Upper lobe of right lung (tissue), 1 donor: ENCODE measurements at places on chromosomes 1 and 21.

GRCh38 chr1:57860325-57860724 is 436.5 kb upstream of the DAB1 start:
- no peak for DNase-seq

GRCh38 chr1:228933753-228934152 is 198.5 kb downstream of the RHOU start:
- no peak for DNase-seq

DNA sequence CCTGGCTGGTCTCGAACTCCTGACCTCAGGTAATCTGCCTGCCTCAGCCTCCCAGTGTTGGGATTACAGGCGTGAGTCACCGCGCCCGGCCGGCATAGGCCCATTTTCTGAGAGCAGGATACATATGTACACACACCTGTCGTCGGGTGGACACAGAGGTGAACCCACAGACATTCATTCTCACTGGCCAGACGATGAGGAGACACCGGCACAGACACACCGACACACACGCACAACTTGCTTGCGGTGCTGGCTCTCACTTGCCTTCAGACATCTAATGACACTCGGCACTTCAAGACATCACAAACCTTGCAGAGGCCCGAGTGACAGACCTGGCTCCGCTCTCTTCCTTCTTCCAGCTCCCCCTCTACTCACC is 579 bp downstream of the PTCH2 start:
- peak; percentile 52 for DNase-seq

GRCh38 chr1:211975152-211975941 is 60.0 kb downstream of the INTS7 start:
- no peak for DNase-seq

DNA sequence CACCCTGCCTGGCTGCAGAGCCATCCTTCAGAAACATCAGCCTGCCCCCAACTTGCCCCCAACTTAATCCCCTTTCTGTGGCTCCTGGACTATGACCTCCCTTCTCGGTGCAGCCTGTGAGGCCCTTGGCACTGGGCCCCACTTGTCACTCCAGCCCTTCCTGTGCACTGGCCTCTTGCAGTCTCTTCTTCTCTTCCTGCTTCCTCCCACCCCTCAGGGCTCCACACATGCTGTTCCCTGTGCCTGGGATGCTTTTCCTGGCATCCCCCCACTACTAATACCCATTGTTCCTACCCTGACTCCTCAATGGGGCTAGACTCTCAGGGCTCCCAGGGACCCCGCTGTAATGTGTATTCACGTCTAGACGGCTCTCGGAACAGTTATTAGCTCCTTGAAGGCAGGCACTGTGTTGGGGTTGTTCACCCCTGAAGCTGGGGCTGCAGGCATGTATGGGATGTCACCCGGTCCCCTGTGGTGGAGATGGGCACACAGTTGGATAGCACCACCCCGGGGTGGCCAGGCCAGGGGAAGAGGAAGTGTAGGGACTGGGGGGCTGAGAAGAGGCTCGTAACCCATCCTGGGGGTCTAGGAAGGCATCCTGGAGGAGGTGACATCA is 4.5 kb downstream of the LDLRAD1 start:
- peak; percentile 44 for DNase-seq

GRCh38 chr1:176816232-176816631 is 348.3 kb downstream of the ASTN1 start:
- DNase-seq: no peak

DNA sequence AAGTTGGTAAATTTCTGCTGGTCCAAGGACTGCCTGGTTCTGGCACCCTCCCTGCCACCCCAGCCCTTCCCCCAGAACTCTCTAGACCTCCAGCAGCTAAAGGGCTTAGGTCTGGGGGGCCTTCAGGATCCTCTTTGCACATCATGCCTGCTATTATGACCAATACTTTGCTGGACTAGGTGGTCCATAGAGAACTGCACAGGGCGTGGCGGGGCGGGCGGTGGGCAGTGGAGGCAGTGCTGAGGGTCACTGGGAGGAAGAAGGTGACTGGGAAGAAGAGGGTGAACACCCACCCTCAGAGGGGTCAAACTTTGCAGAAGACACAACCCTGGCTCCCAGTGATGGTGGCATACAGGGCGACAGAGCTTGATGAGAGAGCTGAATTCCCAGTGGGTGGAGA is 18.2 kb downstream of the CDK18 start:
- DNase-seq: no peak

GRCh38 chr1:223037845-223038244 is 105.2 kb downstream of the TLR5 start:
- DNase-seq: no peak

DNA sequence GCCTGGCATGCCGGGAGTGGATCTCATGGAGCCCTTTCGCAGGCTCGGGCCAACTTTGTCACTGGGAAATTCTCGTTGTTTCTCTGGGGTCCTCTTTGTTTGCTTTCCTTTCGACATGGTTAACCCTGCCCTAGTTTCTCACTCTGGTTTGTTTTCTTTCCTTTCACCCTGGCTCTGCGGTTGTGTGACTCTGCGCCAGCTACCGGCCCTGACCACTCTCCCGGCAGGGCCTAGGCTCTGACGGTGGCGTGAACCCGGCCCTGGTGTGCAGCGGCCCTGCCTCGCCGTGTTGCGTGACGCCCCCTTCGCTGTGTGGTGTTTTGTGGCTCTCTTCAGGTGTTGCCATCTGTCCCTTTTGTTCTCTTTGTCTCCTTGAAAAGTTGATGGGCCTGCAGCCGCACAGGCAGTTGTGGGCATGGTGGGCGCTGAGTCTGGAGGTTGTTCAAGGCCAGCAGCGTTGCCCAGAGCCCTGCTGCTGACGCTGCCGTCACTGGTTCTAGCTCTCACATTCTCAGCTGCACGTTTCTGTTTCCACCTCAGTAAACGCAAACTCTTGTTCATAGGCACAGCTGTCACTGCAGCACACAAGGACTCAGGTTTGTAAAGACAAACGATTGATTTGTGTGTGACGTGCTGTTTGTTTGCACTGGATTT is 64.6 kb upstream of the DIP2A start:
- DNase-seq: no peak

DNA sequence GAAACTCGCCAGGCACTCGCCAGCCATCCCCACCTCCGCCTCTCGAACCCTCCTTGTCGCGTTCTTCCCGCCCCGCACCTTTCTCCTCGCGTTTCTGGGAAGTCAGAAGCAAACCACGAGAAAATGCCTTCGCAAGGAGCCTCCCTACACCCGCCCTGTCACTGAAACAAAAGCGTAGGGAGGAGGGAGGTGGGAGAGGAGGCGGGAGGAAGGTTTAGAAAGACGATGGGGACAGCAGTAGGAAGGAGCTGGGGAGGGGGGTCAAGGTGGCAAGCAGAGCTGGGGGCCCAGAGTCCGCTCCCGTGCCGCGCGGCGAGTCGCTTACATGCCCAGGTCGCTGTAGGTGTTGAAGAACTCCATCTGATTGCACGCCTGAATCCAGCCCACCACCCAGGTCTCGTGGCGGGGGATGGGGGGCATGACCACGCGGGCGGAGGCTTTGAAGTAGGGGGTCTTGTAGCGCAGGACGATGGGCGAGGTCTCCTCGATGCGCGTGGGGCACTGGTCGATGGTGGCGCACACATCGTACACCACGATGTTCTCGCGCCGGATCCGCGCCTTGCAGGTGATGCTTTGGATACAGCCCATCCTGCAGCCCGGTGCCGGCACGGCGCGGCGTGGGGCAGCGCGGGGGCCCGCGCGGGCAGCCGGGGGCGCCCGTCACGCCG is 1.0 kb downstream of the FAM78B start:
- DNase-seq: no peak

GRCh38 chr1:208069317-208069716 is 158.4 kb upstream of the CD34 start:
- DNase-seq: no peak

- no peak for DNase-seq
Measured at GRCh38 chr1:237814319-237814924, 76.3 kb downstream of the ZP4 start.

- no peak for DNase-seq
Measured at GRCh38 chr21:14687268-14687625, 141.1 kb upstream of the SAMSN1 start.

DNA sequence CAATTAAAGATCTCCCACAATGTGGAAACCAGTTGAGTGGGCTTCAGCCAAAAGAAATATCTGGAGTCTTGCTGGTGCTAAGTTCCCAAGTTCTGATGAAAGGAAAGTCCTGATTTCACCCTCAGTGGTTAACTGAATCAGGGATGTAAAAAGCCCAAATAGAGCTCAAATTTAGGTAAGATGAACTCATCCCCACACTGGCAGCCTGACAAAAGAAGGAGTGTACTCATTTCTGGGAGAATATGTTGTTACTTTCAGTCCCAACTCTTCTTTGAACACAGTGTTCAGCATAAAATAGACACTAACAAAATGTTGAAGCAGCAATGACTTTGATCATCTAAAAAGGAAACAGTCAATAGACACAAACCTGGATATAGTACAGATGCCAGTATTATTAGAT is 91.7 kb downstream of the CHRM3 start:
- no peak for DNase-seq

GRCh38 chr1:21669258-21670058 is at the start of gene RAP1GAP:
RAP1GAP (minus strand) TSS chr1:21669357; CDS start chr1:21620032, 49,325 bp downstream.
- peak; percentile 78 for DNase-seq

DNA sequence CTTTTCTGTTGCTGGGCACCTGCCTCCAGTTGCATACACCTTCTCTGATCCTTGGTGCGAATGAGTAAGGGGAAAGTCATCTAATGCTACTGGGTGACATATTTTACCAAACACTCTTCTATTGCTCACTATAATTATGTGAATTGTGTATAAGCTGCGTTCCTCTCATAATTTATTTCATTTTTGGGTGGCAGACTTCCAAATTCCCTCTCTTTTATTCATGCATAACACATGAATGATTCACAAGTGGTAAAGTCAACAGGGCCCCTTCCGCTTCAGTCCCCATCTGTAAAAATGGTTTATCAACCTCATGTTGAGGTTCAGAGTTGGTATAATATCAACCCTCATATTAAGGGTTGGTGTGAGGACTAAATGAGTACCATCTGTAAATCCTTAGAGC is 3.2 kb upstream of the QSOX1 start:
- DNase-seq: no peak

GRCh38 chr1:228030451-228031201 is 23.8 kb downstream of the WNT3A start:
- peak; percentile 56 for DNase-seq

DNA sequence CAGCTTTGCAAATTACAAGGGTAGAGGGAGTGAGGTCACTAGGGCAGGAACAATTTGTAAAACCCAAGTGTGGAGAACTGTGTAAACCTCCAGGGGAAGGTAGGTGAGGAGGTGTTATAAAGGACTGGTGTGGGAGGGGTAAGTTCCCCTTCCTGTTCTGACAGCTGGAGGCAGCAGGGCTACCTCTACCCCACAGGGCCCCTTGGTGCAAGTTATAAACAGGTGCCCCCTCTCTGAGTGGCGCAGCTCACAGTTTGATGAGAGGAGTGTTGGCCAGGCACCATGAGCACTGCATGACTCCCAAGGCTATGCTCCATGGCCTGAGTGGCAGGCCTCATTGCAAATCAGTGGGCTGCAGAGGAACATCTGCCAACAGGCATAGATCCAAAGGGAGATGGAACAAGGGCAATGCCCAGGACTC is 41.0 kb downstream of the MFSD2A start:
- DNase-seq: peak; percentile 17

DNA sequence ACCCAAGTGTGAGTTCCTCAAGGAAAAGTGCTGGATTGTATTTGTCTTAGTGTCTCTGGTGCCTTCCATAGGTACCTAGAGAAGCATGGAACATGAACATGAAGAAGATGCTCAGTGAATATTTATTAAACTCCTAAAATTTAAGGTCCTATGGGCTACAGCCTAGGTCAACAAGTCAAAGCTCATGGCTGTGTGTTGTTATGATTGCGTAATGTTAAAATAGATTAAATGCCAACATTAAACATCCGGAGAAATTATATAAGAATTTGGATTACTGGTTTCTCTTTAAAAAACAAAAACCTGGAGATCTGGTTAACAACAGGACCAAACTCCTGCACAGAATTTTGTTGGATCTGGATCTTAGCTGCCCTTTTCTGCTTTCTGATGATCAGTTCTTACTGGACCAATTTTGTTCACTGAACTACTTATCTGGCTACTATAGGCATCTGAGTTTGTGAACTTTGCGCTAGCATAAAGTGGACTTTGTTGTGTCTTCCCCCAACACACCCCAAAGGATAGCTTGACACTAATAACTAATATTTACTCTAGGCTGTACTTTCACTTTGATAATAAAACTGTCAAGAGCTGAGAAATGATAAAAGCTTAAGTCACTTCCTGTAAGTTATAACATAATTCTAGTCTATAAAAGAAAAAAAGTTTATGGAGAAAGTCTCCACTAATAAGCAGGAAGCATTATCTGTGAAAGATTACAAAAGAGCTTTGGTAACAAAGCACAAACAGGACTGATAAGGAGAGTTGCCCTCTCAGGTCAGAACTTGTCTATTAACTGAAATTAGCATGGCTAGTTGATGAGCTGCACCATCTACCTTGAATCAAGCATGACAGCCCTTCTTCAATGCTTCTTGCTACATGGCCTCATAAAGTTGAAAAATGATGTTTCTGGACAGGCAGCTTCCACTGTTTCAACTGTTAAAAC is 20.7 kb downstream of the F5 start:
- no peak for DNase-seq

DNA sequence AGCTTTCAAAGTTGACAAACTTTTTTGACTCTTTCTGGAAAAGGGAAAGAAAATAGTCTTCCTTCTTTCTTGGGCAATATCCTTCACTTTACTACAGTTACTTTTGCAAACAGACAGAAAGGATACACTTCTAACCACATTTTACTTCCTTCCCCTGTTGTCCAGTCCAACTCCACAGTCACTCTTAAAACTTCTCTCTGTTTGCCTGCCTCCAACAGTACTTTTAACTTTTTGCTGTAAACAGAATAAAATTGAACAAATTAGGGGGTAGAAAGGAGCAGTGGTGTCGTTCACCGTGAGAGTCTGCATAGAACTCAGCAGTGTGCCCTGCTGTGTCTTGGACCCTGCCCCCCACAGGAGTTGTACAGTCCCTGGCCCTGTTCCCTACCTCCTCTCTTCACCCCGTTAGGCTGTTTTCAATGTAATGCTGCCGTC is 160.8 kb upstream of the SGIP1 start:
- DNase-seq: no peak

DNA sequence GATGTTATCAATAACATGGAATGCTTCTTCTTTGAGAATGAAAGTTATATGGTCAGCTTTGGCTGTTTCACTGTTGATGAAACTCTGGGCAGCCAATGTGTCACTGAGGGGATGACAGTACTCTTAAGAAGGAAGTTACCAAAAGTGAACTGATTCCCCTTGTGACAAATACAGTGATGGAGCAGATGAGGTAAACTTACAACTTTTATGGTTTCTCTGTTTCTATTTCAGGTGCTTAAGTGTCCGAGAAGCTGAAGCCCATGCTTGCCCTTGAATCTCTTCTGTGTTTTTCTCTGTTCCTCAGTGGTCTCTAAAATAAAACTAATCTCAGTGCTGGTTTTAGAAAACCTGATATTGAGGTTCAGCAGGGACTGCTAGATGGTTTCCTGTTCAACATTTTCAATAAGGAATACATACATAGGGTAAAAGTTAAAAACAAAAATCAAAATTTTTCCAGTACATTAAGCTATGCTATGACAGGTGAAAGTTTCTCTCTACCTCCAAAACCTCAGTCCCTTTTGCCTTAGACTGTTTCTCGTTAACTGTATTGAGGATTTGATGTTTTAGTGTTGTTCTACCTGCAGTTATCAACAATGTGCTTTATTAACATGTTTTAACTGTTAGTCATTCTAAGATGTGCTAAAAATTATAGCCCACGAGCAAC is 454.4 kb upstream of the ADGRL4 start:
- DNase-seq: no peak
